ENCODE measurements at places on chromosomes 1 and 21. TPM values are rescaled to one million over a fixed set of nuclear protein-coding genes. Genes with fewer than 3 reads are reported as not detected.
A peak's percentile ranks its signal among the peaks of the same experiment; 100 is the strongest.

DNA sequence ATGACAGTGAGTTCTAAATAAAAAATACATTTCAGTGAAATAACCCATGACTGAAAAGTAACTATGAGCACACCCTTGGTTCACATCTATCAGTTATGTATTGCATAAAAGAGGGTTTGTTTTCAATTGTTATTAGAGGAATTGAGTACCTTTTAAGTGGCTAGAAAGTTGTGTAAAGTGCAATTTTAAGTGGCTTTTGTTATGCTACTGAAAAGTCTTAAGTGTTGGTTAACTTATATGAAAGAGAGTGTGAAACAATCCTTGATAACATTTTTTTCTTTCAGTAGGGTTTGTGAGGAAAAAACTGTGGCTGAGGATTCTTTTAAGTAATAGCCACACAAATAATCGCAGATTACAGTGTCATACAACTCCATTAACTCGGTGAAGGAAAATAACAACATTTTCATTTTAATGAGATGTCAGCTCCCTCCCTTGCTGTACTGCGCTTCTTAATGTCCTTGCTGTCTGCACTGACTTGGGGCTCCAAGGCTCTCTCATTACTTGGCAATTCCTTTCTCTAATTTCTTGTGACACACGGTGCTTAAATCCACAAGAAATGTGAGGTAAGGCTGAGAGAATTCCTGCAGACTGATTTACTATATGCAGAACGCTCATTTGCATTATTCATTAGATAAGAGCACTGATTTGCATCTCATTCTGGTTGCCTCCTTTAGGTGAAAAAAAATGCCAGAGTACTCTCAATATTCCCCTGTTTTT lies 40.6 kb downstream of the NTNG1 start:
- H3K36me3 ChIP-seq, result no peaks in the 10 kb centered on the region
- no peaks in the 10 kb centered on the region for H3K27me3 ChIP-seq
- H3K27ac ChIP-seq, result no peak overlapping the region
- DNase-seq, result no peak
- no peak overlapping the region for H3K4me3 ChIP-seq

The SMCP gene
- total RNA-seq, result not detected

The LCE3E gene
- not detected for total RNA-seq

DNA sequence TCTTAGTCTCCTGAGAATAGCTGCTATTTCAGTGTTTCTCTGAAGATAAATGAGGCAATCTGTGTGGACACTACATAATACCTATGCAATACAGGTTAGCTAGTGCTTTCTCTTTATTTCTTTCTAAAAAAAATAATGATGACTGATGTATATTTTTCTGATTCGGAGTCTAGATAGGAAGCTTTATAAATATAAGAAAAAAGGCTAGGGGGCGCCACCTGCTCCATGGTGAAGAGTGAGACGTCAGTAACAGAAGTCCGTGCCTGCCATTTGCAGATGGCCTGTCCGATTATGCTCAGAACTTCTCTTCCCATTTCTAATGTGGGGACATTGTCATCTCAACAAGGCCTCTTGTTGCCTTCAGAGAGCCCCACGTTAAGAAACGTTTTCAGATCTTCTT lies 26.4 kb downstream of the QSOX1 start:
- DNase-seq, result no peak
- no peak overlapping the region for H3K4me3 ChIP-seq
- H3K27ac ChIP-seq, result no peak overlapping the region
- H3K27me3 ChIP-seq, result no peaks in the 10 kb centered on the region
- no peaks in the 10 kb centered on the region for H3K4me1 ChIP-seq
- H3K36me3 ChIP-seq, result no peaks in the 10 kb centered on the region

DNA sequence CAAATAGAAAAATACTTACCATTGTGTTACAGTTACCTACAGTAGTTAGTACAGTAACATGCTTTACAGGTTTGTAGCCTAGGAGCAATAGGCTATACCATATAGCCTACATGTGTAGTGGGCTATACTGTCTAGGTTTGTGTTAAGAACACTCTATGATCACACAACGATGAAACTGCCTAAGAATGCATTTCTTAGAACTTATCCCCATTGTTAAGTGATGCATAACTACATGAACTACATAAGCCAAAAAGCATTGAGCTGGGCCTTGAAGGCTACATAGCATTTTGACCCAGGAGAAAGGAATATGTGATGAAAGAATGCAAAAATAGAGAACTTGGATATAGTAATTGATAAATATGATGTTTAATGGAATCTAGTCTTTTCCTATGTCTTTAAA lies 46.4 kb upstream of the JUN start:
- no peak overlapping the region for H3K27ac ChIP-seq
- H3K4me3 ChIP-seq, result no peak overlapping the region
- H3K36me3 ChIP-seq, result no peaks in the 10 kb centered on the region
- DNase-seq, result no peak
- no peaks in the 10 kb centered on the region for H3K4me1 ChIP-seq
- no peaks in the 10 kb centered on the region for H3K27me3 ChIP-seq

The KIF21B gene
- total RNA-seq, result 1.7 TPM

DNA sequence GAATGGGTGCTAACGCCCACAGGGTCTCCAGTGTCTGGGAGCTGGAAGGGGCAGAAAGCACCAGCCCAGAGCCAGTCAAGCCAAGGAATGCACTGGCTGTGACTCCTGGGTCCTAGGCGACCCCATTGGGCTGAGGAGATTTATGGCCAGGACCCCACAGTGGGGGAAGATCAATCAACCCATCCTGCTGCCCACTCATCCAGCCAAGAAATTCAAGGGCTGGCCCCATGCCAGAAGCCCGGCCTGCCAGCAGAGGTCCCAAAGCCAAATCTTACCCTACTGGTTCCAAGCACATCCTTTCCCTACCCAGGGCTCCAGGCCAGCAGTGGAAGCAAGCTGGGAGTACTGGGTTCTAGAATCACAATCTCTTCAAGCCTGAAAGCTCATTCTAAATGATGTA lies 6.8 kb upstream of the PDZK1IP1 start:
- DNase-seq, result no peak
- H3K4me3 ChIP-seq, result no peak overlapping the region
- H3K4me1 ChIP-seq, result no peaks in the 10 kb centered on the region

- no peak for DNase-seq
- no peak overlapping the region for H3K4me3 ChIP-seq
- H3K27ac ChIP-seq, result peak overlapping the region; percentile 80
- H3K4me1 ChIP-seq, result peaks cover 18% of the 10 kb centered on the region
Observed at GRCh38 chr1:178021950-178022349, 52.1 kb upstream of the SEC16B start.

The NID1 gene
- 58.1 TPM for total RNA-seq

DNA sequence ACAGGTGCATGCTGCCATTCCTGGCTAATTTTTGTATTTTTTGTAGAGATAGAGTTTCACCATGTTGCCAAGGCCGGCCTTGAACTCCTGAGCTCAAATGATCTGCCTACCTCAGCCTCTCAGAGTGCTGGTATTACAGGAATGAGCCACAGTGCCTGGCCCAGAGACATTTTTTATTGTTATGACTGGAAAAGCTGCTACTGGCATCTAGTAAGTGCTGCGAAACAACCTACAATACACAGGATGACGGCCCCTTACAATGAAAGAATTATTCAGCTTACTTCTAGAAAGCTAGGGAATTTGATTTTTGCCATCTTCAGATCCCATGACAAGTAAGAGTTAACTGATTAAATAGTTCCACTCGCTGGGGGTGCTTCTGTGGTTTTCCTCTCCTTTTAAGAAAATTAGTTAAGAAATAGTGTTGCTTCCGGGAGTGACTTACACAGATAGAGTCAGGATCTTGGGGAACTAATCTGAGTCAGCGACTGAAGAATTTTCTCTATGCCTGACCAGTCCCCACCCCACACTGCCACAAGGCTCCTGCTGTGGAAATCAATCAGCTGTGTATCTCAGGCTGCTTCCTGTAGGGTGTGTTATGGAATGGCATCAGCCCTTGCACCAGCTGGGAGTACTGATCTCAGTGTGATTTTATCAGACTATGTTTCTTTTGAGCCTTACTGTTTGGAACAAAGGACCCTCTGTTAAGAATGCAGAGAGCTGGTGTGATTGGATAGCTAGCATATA lies 93.0 kb upstream of the BMP8A start:
- H3K4me1 ChIP-seq, result peaks cover 4% of the 10 kb centered on the region
- H3K36me3 ChIP-seq, result no peaks in the 10 kb centered on the region
- no peak overlapping the region for H3K4me3 ChIP-seq
- no peaks in the 10 kb centered on the region for H3K27me3 ChIP-seq
- DNase-seq, result no peak

GRCh38 chr1:2584686-2585317 lies 1.8 kb upstream of the PRXL2B start:
- peak overlapping the region; percentile 94 for H3K27ac ChIP-seq
- no peak for DNase-seq
- peak overlapping the region; percentile 78 for H3K4me3 ChIP-seq
- no peaks in the 10 kb centered on the region for H3K4me1 ChIP-seq
- H3K27me3 ChIP-seq, result no peaks in the 10 kb centered on the region

DNA sequence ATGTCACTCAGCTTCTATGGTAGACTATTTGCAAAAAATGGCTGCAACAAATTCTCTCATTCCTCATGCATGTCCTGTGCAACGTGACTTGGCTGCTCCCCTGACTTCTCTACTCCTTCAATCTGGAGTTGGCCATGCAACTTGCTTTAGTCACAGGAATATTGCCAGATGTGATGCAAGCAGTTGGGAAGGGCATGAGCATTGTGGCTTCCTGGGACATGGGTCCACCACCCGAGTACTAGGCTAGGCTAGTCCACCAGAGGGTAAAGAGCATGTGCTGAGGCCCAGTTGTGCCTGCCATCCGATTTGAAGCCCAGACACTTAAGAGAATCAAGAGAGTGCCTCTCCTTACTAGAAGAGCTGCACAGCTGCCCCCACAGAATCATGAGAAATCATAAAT lies 89.6 kb downstream of the DSCAM start:
- no peaks in the 10 kb centered on the region for H3K4me1 ChIP-seq
- no peak overlapping the region for H3K4me3 ChIP-seq
- DNase-seq, result no peak
- no peaks in the 10 kb centered on the region for H3K27me3 ChIP-seq
- no peaks in the 10 kb centered on the region for H3K36me3 ChIP-seq

GRCh38 chr1:156511644-156512043 lies 11.1 kb upstream of the MEF2D start:
- H3K4me3 ChIP-seq, result no peak overlapping the region
- no peak overlapping the region for H3K27ac ChIP-seq
- DNase-seq, result no peak
- no peaks in the 10 kb centered on the region for H3K36me3 ChIP-seq
- H3K27me3 ChIP-seq, result no peaks in the 10 kb centered on the region

The VTCN1 gene
- 0.89 TPM for total RNA-seq

The PAFAH2 gene
- total RNA-seq, result 25.2 TPM

The KCNH1 gene
- not detected for total RNA-seq

The PPCS gene
- 44.1 TPM for total RNA-seq

DNA sequence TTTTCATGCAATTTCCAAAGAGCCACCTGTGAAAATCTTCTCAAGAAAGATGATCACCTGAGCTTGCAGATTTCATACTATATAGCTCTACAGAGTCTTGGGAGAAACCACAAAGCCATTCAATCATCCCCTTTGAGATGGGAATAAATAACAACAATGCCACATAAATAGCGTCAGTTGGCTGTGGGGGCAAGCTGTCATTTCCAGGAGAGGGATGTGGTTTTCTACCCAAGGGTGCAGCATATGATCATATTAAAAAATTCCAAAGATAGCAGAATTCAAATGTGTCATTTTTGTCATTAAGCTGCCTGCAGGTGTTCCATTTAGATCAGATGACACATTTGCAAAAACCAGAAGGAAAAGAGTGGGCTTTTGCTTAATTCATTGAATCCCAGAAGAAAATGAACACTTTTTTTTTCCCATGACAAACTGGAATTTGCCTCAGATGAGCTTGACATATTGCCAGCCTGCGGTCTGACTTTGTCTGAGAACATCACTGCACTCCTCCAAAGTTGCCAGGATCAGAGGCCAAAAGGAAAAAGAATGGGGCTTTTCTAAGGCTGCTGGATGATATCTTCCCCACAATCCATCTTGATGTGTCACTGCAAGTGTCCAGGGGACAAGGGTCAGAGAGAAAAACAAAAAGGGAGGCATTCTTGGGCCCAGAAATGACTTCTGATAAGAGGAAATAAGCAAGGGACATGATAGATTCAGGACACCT lies 314.1 kb upstream of the USP25 start:
- no peak for DNase-seq
- H3K36me3 ChIP-seq, result no peaks in the 10 kb centered on the region
- no peak overlapping the region for H3K27ac ChIP-seq

The MYOM3 gene
- 0.37 TPM for total RNA-seq

The SNX7 gene
- total RNA-seq, result 8.5 TPM

GRCh38 chr1:74714429-74715235 lies 18.2 kb downstream of the CRYZ start:
- no peak overlapping the region for H3K27ac ChIP-seq
- H3K27me3 ChIP-seq, result no peaks in the 10 kb centered on the region
- H3K4me1 ChIP-seq, result no peaks in the 10 kb centered on the region
- H3K36me3 ChIP-seq, result peaks cover 30% of the 10 kb centered on the region
- H3K4me3 ChIP-seq, result no peak overlapping the region
- no peak for DNase-seq

DNA sequence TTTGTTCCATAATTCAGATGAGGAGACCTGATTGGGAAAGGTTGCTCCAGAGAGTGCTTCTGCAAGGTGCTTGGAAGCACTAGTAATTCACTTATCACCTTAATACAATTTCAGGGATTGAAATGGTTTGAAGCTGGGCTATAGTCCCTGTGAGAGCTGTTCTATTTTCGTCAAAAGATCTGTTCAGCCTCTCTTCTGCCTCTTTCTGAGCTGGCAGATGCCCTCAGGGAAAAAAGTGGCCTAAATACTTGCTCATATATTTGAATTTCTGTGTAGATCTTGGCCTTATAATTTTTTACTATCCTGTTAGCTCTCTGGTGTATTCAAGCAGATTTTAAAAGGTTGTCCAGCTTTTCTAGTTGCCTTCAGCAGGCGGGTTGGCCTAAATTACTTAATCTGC lies 22.3 kb downstream of the C1orf146 start:
- H3K27ac ChIP-seq, result no peak overlapping the region
- no peaks in the 10 kb centered on the region for H3K36me3 ChIP-seq
- no peaks in the 10 kb centered on the region for H3K27me3 ChIP-seq
- no peak overlapping the region for H3K4me3 ChIP-seq
- no peak for DNase-seq
